MCF 10A (cell line): ENCODE measurements at places on chromosomes 3 and 15. TPM values are rescaled to one million over a fixed set of nuclear protein-coding genes. Genes with fewer than 3 reads are reported as not detected.

GRCh38 chr15:45332694-45333093 lies 45.6 kb downstream of the GATM start:
- no peak overlapping the region for H3K4me3 ChIP-seq
- no peaks in the 10 kb centered on the region for H3K36me3 ChIP-seq
- no peak for DNase-seq
- no peak overlapping the region for H3K27ac ChIP-seq
- no peaks in the 10 kb centered on the region for H3K4me1 ChIP-seq
- peaks cover 12% of the 10 kb centered on the region for H3K27me3 ChIP-seq

DNA sequence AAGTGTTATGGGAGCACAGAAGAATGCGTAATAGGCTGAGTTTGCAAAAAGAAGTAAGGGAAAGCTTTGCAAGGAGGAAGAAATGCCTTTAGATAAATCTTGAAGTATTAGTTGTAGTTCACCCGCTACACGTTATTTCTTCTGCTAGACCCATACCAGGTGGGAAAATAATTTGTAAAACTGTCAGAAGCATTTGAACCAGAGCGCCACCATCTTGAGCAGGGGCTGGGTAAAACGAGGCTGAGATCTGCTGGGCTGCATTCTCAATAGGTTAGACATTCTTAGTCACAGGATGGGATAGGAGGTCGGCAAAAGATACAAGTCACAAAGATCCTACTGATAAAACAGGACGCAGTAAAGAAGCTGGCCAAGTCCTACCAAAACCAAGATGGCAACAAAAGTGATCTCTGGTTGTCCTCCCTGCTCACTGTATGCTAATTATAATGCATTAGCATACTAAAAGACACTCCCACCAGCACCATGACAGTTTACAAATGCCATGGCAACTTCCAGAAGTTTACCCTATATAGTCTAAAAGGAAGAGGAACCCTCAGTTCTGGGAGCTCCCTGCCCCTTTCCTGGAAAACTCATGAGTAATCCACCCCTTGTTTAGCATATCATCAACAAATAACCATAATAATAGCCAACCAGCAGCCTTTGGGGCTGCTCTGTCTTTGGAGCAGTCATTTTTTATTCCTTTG lies 50.0 kb upstream of the ZNF280D start:
- no peaks in the 10 kb centered on the region for H3K36me3 ChIP-seq
- no peaks in the 10 kb centered on the region for H3K27me3 ChIP-seq
- H3K4me1 ChIP-seq, result no peaks in the 10 kb centered on the region
- DNase-seq, result no peak
- H3K4me3 ChIP-seq, result no peak overlapping the region
- no peak overlapping the region for H3K27ac ChIP-seq

DNA sequence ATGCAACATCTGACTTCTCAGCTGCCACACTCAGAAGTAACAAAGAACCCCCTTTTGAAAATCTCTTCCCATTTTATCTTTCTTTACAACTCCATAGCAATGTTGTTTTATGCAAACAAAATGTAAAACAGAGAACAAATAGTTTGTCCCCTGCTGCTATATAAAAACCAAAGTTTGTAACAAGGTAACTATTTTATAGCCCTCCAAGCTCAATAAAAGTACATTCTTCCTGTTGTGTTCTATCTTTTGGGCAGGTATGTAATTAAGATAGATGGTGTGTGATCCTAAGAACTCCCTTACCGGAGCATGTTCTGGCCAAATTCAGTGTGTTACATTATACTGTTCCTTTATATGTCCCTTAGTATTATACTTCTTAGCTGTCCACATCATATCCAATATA lies 12.6 kb upstream of the CGNL1 start:
- no peak for DNase-seq
- H3K36me3 ChIP-seq, result no peaks in the 10 kb centered on the region
- no peaks in the 10 kb centered on the region for H3K4me1 ChIP-seq
- H3K4me3 ChIP-seq, result no peak overlapping the region
- H3K27me3 ChIP-seq, result no peaks in the 10 kb centered on the region

DNA sequence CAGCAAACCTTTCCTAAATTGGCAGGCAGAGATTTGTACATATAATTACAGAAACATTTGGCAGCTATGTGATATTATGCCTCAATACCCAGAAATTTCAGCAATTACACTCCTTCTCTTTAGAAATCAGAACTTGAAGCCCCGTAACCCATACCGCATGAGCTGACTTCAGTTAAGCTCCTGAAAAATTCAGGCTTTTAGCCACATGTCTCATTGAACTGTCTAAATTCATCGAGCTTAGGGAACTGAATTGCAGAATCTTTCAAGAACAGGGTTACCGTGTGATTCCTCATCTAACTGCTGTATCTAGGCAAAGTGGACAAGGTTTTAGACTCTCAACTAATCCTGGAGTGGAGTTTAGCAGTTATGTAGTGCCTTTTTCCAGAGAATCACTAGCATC lies 333.0 kb downstream of the EPHA3 start:
- H3K4me3 ChIP-seq, result no peak overlapping the region
- no peaks in the 10 kb centered on the region for H3K4me1 ChIP-seq
- no peak overlapping the region for H3K27ac ChIP-seq

DNA sequence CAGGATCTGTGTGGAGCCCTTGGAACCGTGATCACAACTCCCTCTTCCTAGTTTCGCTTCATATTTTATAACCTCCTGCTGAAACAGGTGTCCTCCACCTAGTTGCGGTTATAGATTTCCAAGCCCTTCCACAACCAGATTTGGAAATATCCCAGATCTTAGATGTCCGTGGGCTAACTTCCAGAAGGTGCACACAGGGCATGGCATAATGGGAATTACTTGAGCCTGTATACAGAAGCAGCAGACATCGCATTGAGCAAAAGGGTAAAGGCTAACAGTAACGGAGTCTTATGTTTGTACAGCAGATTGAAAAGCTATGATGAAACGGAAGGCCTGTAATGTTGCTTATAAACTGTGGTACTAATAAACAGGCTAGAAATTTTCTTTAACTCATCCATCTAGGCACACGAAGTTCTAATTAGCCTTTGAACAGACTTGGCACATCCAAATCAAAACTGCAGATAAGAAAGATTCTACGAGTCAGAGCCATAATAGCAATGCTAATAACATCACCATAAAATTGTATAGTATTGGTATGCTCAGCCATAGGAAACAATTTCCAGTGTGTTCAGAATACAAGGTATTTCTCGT lies 1.2 kb upstream of the USF3 start:
- H3K4me3 ChIP-seq, result no peak overlapping the region
- peak; percentile 27 for DNase-seq
- no peaks in the 10 kb centered on the region for H3K27me3 ChIP-seq
- H3K27ac ChIP-seq, result no peak overlapping the region

DNA sequence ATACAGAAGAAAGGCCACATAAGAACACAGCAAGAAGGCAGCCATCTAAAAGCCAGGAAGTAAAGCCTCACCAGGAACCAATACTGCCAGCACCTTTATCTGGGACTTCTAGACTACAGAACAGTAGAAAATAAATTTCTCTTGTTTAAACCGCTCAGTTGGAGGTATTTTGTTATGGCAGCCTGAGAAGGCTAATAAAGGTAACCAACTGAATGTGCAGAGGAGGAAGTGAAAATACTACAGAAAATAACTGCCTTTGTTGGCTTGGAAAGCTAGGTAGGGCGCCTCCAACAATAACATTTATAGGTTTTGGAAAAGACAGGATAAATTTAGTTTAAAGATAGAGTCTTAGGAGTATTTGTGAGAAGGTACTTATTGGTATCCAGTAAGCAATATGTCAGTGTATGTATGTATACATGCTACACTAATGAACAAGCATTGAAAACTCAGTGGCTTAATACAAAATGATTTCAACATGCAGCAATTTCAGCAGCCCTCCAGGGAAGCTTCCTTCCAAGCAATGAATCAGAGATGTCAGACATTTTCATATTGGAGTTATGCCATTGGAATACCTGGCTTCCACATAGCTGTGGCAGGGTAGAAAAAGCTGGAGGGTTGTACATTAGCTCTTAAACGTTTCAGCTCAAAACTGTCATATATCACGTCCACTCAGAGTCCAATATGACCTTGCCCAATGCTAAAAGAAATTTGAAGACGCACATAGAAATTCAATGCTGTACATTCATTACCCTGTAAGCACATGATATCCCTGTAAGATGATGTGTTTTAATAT lies 48.9 kb downstream of the ZBBX start:
- no peaks in the 10 kb centered on the region for H3K27me3 ChIP-seq
- no peak overlapping the region for H3K27ac ChIP-seq
- no peak for DNase-seq

DNA sequence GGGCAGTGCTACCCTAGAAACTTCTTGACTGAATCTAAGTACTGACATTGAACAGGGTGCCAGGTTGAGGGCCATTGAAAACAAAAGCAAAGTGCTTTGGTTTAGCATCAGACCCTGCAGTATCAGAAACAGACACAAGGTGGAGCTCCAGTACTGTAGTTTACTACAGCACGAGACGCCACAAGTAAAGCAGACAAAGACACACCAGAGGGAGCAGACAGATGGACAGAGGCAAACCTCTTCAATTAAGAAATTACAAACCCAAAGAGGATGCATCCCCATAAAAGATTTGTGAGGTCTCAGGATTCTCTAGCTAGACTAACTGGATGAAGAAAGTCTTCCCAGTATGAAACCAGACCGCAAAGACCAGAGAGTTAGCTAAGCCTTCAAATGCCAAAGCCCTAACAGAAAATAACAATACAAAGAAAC lies 16.6 kb downstream of the TOP2B start:
- peak; percentile 85 for DNase-seq
- peaks cover 8% of the 10 kb centered on the region for H3K36me3 ChIP-seq
- peaks cover 15% of the 10 kb centered on the region for H3K4me1 ChIP-seq
- no peaks in the 10 kb centered on the region for H3K27me3 ChIP-seq

GRCh38 chr3:171342783-171343420 lies 117.3 kb downstream of the TNIK start:
- DNase-seq, result no peak
- H3K4me3 ChIP-seq, result no peak overlapping the region
- no peaks in the 10 kb centered on the region for H3K27me3 ChIP-seq
- peaks cover 23% of the 10 kb centered on the region for H3K4me1 ChIP-seq
- H3K36me3 ChIP-seq, result no peaks in the 10 kb centered on the region

The NUP210 gene
- 6.9 and 8.4 TPM in 2 replicates for total RNA-seq

The MRPS22 gene
- 65.0 and 65.3 TPM in 2 replicates for total RNA-seq

The KATNBL1 gene
- total RNA-seq, result 38.2 and 47.6 TPM in 2 replicates
